Glutamatergic neuron (in vitro differentiated cells): ENCODE measurements at places on chromosomes 3 and 15. TPM values are rescaled to one million over a fixed set of nuclear protein-coding genes. Genes with fewer than 3 reads are reported as not detected.

- DNase-seq = no peak
Observed at GRCh38 chr3:131033480-131034080, 6.9 kb downstream of the NEK11 start.

GRCh38 chr3:156230278-156230900 is 110.0 kb downstream of the KCNAB1 start:
- DNase-seq = no peak

GRCh38 chr15:57388464-57388863 is 12.2 kb downstream of the CGNL1 start:
- DNase-seq = no peak

DNA sequence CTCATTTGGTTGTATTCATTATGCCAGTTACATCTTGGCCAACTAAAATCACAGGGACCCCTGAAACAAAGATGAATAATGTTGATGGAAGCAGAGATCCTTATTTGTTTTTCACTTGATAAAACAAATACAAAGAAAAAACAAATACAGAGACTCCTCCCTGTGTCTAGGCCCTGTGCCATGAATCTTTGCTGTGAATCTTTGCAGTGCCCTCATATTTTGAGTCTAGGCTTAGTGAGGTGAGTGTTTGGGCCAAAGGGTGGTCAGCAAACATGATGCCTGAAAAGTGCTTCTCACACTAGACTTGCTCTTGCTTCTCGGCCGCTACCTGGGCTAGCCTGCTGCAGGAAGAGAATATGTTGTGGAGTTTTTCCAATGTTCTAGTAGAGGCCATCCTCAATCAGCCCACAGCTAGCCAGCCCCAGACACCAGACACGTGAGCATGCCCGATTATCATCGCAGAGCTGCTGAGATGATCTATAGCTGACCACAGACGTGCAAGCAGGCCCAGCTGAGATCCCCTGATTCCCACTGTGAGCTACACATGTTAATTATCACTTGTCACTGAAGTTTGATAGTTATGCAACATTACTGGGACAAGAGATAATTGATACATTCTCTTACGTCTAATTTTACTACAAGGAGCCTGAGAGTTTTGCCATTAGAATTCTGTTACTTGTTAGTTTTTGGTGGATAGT is 191.4 kb downstream of the THRB start:
- DNase-seq = no peak

DNA sequence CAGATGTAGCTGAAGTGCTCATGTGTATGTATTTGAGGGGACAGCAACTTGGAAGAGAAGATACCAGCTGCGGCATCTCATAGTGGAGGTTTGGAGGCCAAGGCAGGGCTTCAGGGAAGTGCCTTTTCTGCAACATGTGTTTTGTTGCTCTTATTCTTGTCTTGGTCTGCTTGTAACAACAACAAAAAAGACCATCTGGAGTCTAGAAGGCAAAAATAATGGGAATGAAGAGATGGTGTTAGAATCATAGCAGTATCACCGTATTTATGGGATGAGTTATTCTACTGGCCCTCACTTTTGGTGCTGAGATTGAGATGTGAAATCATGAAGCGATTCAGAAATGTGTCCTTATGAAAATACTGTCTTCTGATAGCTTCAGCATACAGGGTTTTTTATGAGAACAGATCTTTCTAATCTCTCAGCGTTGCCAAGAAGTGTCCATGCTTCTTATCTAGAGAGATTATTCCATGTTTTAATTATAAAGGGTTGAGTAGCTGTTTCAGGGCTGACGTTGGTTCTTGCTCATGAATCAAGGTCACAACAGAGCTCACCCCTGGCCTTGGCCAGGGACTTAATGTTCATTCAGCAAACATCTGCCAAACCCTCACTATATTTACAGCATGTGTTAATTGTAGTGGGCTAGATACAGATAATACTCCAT is 58.0 kb downstream of the ITPR1 start:
- no peak for DNase-seq

- DNase-seq = peak; percentile 49
Observed at GRCh38 chr15:67769497-67770357, 55.6 kb upstream of the SKOR1 start.

Gene TRH
- 1.7 TPM for total RNA-seq

Gene ZNF280D
- total RNA-seq = 35.9 TPM
